ENCODE measurements at places on chromosomes 3 and 15.

DNA sequence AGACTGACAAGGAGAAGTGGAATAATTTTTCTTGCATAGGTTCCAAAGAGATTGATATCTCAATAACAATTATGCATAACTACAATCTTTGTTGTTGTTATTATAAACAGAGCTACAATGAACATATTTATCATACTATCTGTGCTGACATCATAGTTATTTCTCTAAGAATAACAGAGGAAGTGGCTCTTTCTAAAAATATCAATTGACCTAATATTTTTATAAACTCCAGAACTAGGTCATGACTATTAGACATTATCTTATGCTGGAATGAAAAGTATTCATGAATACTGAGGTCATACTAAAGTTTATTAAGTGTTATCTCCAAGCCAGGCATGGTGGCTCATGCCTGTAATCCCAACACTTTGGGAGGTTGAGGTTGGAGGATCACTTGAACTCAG is 114.1 kb downstream of the DCLK3 start:
- DNase-seq, result no peak

DNA sequence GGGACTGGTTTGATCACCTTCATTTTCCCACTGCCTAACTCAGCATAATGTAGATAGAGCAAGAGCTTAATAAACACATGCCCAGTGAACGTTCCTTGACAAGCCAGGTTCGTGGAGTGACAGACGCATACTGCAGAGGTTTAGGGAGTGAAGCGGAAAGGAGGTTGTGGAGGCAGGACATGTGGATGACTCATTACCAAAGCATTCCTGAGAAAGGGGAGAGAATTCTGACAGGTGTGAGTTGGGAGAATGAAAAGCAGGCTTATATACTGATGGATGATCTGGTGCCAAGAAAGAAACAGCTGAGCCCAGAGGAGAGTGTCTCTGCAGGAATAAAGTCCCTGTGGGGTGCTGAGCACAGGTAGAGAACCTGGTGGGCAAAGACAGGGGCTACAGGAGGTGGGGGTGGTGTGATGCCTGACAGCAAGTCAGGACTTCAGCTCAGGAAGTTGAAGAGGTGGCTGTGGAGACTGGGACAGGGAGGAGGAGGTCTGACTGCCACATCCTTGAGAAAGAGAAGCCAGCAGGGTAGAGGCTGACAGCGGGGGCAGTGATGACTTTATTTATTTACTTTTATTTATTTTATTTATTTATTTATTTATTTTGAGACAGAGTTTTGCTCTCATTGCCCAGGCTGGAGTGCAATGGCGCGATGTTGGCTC is 2.4 kb upstream of the RPL29 start:
- DNase-seq, result no peak

DNA sequence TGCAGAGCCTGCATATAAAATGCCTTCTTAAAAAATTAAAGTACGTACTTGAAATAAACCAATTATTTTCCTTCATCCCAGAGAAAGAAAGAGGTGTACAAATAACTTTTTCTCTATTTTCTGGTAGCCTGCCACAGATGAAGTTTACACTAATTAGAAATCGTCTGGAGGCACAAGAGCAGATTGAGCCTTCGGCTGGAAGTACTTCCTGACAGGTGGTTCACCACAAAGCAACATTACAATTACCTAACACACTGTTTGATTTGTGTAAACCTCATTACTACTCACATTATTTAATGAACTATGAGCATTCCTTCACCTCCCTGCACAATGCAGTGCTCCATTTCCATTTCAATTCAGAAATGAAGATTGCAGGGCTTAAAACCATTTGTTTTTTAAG is 856.1 kb downstream of the SI start:
- DNase-seq, result no peak

DNA sequence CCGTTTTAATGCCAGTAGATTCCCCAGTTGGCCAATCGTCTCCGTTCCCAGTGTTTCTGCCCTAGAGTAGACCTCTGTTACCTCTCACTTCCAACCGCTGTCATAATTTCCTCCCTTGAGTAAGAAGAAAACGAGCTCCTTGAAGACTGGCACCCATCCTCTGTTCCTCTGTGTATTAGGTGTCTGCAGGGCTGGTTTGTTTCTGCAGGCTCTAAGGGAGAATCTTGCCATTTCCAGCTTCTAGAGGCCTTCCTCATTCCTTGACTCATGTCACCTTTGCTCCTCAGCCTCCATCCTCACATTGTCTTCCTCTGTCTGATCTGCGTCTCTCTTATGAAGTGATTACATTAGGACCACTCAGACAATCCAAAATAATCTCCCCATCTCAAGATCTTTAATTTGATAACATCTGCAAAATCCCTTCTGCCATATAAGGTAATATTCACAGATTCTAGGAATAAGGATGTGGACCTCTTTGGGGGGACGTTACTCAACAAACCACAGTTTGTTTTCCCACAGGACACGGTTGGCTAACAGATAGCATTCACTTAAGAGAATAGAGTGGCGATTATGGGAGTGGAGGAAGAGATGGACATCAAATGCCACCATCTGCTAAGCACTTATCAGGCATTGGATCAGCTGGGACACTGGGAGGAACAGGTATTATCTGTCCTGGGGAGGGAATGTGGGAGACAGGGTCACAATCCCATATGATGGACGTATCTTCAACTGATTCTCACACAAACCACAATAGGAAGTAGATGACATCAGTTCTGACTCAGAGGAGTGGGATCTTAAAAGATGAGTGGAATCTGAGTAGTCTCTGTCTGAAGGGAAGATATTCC is 17.1 kb downstream of the ARHGAP31 start:
- DNase-seq, result peak; percentile 75

DNA sequence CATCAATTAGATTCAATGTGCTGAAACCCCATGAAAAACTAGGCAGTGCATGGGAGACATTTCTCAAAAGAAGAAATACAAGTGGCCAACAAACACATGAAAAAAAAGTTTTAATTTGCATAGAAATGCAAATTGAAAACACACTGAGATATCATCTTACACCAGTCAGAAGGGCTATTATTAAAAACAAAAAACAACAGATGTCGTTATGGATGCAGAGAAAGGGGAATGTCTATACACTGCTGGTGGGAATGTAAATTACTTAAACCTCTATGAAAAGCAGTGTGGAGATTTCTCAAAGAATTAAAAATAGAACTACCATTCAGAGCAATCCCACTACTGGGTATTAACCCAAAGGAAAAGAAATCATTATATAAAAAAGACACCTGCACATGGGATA is 98.7 kb downstream of the CCNL1 start:
- DNase-seq, result no peak

DNA sequence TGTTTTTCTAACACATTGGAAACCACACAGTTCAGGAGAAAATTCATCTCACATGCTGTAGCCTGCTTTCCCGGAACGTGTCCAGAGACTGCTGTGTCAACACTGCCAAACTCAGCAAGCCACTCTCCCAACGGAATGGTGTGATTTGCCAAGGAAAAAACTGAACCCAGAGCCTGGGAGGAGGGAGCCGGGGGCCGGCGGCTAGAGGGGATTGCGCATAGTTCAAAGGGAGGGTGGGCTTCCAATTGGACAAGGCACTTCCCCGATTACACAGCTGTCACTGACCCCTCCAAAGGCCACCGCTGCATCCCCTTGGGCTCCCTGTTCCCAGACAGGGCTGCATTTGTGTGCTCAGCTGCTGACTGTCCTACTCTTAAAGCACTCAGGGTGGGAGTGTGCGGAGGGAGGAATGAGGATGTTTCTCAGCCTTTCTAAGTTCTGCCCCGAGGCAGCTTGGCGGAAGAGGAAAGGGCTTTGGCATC is 256.2 kb downstream of the ZNF621 start:
- no peak for DNase-seq

DNA sequence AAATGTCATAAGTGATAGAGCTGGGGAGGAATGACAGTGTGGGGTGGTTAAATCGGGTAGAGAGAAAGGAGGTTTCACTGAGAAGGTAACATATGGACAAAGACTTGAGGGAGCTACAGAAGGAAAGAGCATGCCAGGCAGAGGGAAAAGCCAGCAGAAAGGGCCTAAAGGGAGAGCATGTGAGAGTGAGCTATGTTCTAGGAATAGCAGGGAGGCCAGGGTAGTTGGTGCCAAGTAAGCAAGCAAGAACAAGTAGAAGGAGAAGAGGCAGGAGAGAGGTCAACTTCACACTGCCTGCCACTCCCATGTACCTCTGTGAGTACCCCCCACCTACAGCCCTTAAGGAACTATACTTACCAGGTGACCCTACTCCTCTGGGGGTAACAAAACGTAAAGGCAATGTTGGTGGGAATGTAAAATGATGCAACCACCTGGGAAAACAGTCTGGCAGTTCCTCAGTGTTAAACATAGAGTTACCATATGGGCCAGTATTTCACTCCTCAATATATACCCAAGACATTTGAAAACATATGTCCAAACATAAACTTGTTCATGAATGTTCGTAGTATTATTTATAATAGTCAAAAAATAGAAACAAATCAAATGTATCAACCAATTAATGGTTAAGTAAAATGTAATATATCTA is 67.6 kb downstream of the SFMBT1 start:
- DNase-seq, result no peak

DNA sequence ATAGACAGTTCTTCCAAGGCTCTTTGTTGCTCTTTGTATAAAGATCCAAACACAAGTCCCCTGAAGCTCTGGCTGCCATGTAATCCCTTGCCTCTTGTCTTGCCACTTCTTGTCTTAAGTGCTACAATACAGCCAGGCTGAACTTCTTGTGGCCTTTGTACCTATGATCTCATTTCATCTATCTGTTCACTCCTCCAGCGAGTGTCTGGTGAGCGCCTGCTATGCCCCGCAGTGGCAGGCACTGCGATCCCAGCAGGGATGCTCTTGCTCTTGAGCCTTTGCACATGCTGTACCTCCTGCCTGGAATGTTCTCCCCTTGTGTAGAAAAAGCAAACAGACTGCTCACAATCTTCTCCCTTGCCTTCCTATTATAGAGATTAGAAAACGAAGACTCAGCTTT is 81.9 kb upstream of the ADPGK start:
- no peak for DNase-seq

DNA sequence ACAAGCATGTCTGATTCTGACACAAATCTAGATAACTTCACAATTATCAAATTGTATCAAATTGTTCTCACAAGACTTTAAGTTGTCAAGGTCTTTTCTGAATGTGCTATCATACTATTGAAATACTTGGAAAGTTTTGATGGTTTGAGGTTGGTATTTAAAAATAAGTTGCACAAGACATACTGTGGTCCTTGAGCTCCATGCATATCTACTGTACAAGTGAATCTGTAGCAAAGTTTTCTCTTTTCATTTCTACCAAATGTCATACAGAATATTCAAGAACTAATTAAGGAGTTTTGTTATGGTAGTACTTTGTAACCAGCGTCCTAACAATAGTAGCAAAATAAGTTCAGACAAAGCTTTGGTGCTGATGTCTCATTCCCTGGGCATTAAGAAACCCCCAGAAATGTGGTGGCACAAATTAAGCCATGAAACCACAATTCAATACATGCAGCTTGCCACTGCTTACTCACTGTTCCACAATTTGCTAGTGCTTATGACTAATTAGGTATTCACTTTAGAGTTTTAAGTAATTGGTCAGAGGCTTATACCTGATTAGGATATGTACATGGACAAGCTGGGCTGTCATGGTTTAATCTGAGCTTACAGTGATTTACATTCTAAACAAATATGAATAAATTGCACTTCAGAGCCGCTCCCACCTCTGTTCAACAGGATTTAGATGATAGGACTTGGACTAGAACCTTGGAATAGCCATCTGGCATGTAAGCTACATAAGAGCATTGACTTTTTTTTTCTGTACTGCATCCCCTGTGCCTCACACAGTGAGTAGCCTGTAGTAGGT is 8.8 kb downstream of the TBC1D23 start:
- DNase-seq, result no peak

DNA sequence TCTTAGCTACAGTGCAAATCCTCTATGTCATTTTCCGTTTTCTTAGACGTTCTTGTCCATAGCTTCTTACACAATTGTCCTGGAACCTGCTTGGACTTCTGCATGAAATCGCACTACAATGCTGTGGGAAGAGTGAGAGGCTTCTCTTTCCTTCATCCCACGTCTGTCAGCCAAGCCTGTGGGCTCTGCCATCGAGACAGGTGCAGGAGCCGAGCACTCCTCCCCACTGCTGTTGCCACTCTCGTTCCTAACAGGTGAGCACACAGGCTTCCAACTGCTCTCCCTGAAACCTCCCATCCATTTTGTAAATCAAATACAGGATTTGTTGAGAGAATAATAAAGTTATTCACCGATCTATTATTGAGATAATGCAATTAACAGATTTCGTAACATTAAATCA is 23.5 kb downstream of the ZXDC start:
- no peak for DNase-seq

GRCh38 chr15:79989682-79990081 is 18.7 kb upstream of the BCL2A1 start:
- DNase-seq, result peak; percentile 85

DNA sequence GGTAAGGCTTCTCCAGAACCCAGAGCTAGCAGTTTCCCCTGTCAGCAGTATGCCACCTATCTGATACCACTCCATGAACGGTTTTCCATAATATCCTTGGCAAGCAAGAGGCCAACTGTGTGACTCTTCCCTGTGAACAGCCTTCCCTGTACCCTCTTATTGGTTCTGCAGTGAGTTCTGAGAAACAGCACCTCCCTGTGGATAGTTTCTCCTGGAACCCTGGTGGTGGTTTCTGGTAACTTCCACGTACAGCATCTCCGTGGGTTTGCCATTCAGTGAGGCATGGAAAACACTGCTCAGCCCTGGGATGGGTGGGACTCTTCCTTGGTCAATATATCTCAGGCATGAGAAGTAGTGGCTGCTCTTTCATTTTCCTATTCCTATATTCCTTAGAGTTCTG is 19.4 kb upstream of the SERPINI2 start:
- DNase-seq, result no peak

DNA sequence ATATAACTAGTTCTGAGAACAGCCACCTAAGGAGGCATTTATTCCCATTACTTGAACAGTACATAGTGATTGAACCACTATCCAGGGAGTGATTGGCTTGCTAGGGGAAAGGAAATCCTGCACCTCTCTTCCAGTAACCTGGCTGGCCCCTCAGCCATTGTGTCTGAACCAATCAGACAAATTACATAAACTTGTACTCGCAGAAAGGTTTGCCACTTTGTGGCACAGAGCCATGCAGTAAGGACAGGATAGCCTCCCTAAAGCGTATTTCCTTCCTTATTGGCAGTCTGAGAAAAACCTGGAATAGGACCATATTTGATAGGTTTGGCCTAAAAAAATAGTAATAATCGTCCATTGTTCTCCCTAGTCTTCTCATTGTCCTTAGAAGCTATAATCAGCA is 19.0 kb downstream of the CMSS1 start:
- DNase-seq, result no peak

- peak; percentile 52 for DNase-seq
These were observed 1.4 kb downstream of the KBTBD13 start for GRCh38 chr15:65077981-65078352.

GRCh38 chr3:166902374-166902773 is 477.7 kb downstream of the ZBBX start:
- DNase-seq, result no peak

Measured in suppressor macrophage treated with lipopolysaccharide for 1 hour (primary cell).